ENCODE measurements at places on chromosomes 6 and 20.

GRCh38 chr6:96227135-96227534 lies 211.4 kb downstream of the FUT9 start:
- no peak for DNase-seq

DNA sequence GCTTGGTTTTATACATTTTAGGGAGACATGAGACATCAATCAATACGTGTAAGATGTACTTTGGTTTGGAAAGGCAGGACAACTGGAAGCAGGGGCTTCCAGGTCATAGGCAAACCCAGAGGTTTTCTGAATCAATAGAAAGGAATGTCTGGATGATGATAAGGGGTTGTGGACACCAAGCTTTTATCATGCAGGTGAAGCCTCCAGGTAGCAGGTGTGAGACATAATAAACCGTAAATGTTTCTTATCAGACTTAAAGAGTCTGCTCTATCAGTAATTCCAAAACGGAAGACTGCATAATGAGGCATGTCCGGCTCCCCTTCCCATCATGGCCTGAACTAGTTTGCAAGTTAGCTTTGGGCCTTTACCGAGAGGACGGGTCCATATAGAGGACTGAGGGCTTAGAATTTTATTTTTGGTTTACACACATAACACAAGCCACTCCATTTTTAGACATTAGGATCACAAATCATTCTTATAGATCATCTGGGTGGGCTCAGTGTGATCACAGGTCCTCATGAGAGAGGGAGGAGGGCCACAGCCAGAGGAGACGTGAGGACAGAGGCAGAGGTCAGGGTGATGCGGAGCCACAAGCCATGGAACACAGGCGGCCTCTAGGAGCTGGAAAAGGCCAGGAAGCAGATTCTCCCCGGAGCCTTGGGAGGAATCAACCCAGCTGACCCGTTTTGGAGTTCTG lies 10.7 kb upstream of the SERPINB9 start:
- no peak for DNase-seq

GRCh38 chr6:79949233-79949632 lies 1.9 kb upstream of the ELOVL4 start:
- peak; percentile 84 for DNase-seq

- no peak for DNase-seq
Measured at GRCh38 chr6:107510108-107510507, 20.2 kb downstream of the SOBP start.

DNA sequence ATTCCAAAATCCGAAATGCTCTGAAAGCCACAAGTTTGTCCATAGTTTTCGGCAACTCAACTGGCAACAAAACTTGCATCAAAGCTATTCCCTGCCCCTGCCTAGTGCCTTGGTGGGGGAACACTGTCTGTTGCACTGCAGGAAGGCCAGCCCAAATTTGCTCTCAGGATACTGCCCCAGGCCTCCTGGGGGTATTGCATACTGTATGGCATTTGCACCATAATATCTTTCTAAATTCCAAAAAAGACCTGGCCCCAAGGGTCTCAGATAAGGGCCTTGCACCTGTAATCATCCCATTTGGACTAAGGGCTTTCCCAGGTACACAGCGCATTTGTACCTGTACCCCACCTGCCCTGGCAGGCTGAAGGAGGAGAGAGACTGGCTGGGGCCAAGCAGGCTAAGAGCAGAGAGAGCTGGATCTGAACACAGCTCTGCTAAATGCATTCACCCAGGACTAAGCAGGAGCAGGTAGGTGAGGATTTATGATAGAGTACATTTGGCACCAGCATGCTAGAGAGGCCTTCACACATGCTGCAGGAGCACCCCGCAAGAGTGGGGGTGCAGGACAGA lies 4.0 kb upstream of the GRM4 start:
- no peak for DNase-seq

DNA sequence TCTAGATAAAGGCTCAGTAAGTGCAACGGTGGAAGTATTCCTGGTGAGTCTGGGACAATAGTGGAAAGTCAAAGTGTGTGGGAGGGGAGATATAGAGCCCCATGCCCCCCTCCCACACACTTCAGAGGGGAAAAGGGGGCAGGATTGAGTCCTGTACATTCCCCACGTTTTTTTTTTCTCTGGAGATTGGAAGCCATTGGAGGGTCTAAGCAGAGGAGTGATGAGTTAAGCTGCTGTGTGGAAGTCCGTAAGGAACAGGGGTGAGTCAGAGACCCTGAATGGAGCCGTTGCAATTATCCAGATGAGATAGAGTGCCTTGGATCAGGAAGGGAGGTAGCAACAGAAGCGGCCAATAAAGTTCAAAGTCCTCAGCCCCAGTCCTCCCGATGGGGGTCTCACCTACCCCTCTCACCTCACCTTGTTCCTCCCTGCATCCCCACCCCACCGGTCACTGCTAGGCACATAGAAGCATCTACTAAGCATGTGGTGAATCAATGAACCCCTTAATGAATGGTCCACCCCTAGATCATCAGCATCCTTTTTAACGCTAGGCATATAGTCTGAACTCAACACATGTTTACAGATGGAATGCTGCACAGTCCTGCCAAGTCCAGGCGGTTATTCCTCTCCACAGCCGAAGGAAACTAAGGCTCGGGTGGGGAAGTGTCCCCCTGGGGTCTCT lies 662 bp upstream of the SLC9A8 start:
- DNase-seq: no peak

Data from NCI-H1105 (cell line).